Right hindlimb (tissue), 1 donor: ENCODE measurements at places on chromosomes 12 and 14.
A peak's percentile ranks its signal among the peaks of the same experiment; 100 is the strongest.

GRCh38 chr14:78610994-78611393, 440.8 kb downstream of the NRXN3 start:
- no peak for DNase-seq

DNA sequence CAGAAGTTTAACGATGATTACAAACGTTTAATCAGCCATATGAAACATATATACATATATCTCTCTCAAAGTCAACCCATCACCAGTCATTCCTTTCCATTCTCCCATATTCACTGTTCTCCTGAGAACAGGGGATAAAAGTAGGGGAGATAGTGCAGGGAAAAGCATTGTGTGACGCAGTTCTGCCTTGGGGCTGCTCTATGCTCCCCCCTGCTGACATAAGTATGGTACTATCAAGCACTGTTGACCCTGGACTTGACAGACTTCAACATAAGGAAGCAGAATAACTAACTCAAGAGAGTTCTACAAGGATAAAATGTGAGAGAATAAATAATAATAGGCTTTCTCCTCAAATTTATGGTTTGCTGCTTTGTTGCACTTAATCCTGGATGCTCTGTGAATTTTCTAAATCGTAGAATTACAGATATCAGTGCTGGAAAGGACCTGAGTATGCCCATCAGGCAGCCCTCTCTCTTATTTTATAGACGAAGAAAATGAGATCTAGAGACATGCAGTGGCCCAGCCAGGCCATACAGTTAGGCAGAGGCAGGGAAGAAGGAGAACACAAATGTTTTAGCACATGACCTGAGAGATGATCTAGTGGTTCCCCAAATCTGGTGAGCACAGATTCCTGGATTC, 87.2 kb downstream of the SCN8A start:
- no peak for DNase-seq

GRCh38 chr14:79011091-79011919, 841.1 kb downstream of the NRXN3 start:
- DNase-seq: no peak

DNA sequence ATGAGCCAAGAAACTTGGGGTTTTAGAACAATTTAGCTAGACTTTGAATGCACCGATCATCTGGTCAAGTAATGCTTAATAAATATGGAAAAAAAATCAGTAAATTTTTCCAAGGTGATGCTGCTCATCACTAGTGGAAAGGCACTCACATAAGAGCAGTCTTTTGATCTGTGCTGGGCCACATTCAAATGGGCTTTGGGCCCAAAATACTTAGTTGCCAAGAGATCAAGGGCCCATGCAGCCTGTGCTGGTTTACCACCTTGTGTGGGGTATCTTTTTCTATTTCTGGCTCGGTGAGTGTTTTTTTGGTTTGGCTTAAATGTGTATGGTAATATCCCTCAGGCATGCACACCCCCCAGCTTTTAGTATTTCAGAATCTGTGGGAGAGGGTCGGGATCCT, 943.2 kb downstream of the TMTC2 start:
- DNase-seq: peak; percentile 39

- DNase-seq: no peak
Observed at GRCh38 chr14:70149596-70150165, 39.1 kb downstream of the SLC8A3 start.

- no peak for DNase-seq
Observed at GRCh38 chr12:130796985-130797686, 41.9 kb downstream of the STX2 start.

- no peak for DNase-seq
Observed at GRCh38 chr14:101335061-101335661, 226.1 kb upstream of the DIO3 start.

GRCh38 chr14:89309670-89310177, 107.3 kb downstream of the FOXN3 start:
- DNase-seq: no peak

DNA sequence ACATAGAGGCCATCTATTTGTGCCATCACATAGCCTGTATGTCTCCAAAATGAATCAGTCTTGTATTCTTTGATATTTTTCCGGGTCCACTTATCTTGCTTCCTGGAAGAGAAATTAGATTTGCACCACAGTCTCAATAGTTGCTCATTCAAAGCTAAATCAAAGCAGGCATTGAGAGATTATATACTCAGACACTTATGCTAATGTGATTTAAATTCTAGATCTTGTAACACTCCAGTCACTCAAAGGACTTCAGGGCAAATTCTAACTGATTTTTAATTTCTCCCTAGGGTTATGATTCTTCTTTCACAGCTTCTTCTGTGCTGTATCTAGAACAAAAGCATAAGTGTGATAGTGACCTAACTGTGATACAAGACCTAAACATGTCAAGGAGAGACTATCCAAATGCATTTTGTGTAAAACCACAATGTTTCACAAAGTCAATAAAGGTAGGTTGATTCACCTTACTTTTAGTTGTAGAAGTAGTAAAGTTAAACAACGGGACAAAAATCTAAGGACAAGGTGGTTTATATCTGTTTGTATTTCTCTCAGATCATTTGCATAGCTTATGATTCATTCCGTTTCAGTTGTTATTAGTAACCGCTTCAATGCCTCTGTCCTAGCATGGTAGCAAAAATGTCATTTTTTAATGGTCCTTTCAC, 26.8 kb downstream of the PLBD1 start:
- DNase-seq: no peak

DNA sequence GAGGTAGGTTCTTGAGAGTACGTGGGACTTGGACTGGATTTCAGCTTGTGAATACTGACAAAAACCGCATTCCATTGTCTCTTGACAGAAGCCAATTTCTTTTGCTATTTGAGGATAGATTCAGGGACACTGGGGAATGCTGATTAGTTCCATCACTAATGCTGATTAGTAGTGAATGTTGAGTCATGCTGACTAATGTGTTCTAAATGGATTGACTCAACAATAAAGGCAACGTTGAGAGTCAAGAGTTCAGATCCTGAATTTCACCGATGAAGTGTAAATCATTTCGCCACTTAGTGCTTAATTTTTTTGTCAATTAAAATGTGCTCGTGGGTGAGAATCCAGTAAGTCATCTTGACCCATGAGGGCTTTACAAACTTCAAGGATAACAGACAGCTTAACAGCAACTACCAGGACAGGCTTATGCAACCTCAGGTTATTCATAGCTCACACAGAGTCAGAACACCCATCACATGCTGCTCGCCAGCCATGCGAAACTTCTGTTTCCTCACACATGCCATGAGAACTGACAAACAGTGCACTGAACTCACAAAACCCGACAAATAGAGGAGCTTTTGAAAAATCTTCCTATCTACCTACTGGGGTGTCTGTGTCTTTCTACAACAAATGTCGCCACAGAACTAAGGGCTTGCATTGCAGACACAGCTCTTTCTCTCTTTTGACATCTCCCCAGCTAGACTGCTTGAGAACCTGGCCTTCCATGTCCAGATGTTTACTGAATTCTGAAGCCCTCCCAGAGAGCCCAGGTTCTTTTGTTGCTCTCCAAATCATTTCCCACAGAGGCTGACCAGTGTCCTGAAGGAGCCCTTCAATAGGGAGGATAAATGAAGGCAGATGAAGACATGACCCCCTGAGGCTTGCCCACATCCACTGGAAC, 316.4 kb downstream of the ZFP36L1 start:
- no peak for DNase-seq

- no peak for DNase-seq
Observed at GRCh38 chr14:73248108-73248868, 11.0 kb downstream of the PAPLN start.

- peak; percentile 67 for DNase-seq
Observed at GRCh38 chr12:68040450-68041075, 51.3 kb downstream of the IFNG-AS1 start.

GRCh38 chr14:64515053-64515452, 10.5 kb downstream of the ZBTB1 start:
- DNase-seq: no peak

- DNase-seq: peak; percentile 84
Observed at GRCh38 chr12:53048033-53048779, 1.7 kb upstream of the TNS2 start.

DNA sequence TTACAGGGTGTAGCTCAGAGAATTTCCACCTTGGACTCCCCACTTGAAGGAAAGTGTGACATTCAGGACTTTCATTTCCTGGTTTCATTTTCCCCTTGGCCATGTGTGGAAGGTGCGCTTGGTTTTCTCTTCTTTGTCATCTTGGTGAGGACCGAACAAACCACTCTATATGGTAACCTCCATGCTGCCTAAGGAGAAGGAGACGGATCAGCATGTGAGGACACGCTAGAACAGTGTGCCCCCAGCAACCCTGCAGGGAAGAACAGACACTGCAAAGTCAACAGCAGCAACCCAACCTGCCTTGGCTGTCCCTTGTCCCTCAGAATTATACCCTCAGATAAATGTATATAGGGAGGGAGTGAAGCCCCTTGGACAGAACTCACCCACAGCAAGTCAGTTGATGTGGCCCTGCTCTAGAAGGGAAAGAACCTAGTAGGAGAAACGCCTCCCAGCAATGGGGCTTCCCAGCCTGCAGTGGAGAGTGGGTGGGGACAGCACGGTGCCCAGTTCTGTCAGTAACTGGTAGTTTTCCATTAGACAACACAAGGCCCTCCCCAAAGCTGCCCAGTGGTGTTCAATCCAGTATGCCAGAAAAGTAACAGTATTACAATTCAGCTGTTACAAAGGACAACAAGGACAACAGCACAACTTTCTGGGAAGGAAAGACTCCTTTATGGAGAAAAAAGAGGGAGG, 18.9 kb upstream of the COCH start:
- DNase-seq: no peak

DNA sequence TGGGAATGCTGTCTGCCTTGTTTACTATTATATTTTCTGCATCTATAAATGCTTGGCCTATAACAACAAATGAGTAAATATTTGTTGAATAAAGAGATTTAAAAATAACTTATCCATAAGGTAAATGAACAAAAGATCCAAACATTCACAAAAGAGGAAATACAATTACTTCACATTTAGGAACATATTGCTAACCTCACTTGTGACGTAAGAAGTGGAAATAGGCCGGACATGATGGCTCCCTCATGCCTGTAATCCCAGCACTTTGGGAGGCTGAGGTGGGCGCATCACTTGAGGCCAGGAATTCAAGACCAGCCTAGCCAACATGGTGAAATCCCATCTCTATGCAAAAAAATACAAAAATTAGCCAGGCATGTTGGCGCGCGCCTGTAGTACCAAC, 25.7 kb upstream of the CKAP4 start:
- DNase-seq: no peak

GRCh38 chr14:40273417-40273816, 841.2 kb upstream of the FBXO33 start:
- no peak for DNase-seq

- DNase-seq: no peak
Observed at GRCh38 chr12:101863981-101864380, 13.4 kb upstream of the DRAM1 start.

GRCh38 chr14:100239211-100239839, 381 bp downstream of the YY1 start:
- peak; percentile 43 for DNase-seq

DNA sequence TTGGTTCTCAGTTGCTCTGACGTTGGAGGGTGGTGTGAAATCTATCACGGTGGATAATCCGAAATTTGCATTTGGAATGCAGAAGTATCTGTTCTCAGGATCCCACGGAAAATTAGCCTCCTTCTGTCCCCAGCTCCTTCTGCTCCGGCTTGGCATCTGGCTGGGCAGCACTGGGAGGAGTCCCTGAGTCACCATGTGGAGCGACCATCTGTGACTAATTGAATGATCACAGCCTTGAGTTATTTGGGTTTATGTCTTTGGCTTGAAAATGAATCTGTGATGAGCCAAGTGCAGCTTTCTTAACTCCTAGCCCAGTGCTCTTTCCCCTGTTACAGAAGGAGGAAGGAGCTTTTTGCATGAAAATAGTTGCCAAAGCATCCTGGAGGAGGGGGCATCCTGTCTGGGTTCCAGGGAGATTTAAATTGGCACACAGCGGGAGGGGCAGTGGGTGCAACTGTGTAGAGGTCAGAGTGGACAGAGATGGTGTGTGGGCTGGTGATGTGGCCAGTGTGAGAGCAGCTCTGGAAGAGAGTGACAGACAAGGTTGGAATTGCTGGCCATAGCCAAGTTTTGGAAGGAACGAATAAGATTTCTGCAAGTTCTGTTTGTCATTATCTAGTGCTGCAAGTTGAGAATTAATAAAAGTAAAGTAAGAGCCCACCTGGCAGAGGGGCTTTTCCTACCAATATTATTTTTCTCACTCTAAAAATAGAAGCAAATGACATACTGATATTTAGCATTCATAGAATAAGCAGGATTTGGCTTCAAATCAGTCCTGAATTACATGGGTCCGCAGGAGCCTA, 74.4 kb downstream of the SLC24A4 start:
- no peak for DNase-seq

DNA sequence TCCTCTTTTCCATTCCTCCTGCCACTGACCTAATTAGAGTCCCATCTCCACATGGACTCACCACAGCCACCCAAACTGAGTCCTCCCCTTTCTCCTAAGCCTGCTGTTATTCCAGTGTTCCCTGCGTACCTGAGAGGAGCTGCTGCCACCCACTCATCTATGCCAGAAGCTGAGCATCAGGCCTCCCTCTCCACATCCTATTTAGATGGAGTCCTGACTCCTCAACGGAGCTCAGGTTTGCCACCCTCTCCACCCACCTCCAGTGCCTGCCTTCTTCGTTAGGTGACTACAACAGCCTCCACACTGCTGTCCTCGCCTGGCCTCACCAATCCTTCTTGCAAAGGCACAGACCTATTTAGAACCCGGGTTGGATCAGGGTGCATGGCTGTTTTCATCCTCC, 15.2 kb upstream of the ABHD12B start:
- no peak for DNase-seq

GRCh38 chr12:64528616-64529015, 76.7 kb downstream of the TBK1 start:
- DNase-seq: peak; percentile 41

- peak; percentile 52 for DNase-seq
Observed at GRCh38 chr12:118404876-118405521, 28.6 kb downstream of the SUDS3 start.

DNA sequence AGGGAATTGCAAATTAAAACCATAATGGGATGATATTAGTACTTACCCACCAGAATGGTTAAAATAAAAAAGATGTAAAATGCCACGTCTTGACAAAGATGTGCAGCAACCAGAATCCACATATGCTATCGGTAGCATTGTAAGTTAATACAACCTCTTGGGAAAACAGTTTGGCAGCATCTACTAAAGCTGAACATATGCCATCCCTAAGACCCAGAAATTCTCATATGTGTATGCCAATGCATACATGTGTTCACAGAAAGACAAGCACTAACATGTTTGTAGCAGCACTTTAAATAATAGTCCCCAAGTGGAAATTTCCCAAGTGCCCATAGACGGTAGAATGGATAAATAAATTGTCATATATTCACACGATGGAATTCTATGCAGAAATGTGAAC, 28.3 kb upstream of the SLC5A8 start:
- DNase-seq: no peak

GRCh38 chr12:68334132-68334531, 2.0 kb upstream of the MDM1 start:
- DNase-seq: no peak

- no peak for DNase-seq
Observed at GRCh38 chr12:1551496-1551895, 42.9 kb downstream of the FBXL14 start.

GRCh38 chr14:56812364-56813141, 2.3 kb upstream of the OTX2 start:
- no peak for DNase-seq
